NCI-H1436 treated with DMSO at 0.1 percent for 48 hours (cell line): ENCODE measurements at places on chromosomes 3 and 15.

DNA sequence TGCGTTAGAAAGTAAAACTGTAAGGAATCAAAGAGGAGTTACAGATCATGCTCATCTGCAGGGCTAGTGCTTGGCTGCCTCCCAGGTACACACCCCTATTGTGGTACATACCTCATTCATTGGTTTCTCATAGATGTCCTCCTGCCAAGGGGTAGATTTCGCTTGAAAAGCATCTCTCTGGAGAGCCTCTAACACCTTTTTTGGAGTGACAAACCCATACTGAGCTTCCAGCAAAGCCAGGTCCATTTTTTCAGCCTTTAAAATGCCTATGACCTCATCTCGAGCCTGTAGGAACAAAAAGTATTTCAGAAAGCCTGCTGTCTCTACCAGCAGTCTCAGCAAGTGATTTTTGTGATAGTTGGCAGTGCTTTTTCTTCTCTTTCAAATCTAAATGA is 112.1 kb downstream of the CMSS1 start:
- no peak for DNase-seq

DNA sequence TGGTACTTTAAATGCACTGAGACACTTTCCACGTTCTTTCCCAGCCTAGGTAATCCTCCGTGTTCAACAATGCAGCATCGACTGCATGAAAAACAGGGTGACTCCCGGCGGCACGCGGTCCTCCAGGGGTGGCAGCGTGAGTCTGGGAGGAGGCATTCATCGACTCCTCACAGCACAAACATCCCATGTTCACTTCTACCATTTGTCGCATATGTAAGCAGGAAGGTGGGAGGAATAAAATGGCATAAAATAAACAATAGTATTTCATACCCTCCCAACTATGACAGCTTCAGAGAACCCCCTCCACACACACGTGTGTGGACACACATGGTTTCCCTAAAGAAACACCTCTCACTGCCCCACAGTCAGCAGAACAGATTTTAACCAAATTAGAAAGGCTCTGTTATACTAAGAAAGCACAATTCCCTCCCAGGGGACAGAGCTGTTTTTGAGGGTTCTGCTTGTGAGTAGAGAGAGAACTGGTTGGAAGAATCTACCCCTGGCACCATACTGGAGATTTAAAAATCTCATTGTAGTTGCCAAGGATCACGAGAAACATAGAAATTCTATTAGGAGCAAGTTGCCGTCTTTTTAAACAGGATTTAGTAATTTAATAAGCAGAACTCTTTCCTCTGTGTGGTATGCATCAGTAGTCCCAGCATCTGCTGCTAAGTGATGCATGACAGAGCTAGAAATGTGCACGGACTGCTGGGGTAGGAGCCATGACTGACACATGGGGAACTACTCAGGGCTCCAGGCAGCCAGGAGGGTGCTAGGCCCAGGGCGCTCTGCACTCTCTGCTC is 6.0 kb downstream of the FAM43A start:
- DNase-seq: no peak

DNA sequence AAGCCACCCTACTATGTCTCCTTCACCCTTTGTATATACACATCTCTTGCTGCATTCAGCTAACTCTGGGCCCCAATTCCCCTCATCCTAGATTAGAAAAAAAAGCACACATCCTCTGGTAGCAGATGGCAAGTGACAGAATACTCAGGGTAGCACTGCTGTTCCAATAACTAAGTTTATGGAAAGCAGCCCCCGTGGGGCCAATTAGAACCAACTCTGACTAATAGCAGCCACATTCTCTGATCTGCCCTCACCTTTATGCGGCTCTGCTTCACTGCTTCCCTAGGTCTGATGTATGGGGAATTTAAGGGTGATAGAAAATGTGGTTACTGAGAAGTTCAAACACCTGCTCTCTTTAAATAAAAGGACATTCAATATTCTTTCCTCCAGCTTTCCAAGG is 74.9 kb upstream of the SETMAR start:
- no peak for DNase-seq

GRCh38 chr15:25609371-25609770 is 170.5 kb upstream of the UBE3A start:
- no peak for DNase-seq

DNA sequence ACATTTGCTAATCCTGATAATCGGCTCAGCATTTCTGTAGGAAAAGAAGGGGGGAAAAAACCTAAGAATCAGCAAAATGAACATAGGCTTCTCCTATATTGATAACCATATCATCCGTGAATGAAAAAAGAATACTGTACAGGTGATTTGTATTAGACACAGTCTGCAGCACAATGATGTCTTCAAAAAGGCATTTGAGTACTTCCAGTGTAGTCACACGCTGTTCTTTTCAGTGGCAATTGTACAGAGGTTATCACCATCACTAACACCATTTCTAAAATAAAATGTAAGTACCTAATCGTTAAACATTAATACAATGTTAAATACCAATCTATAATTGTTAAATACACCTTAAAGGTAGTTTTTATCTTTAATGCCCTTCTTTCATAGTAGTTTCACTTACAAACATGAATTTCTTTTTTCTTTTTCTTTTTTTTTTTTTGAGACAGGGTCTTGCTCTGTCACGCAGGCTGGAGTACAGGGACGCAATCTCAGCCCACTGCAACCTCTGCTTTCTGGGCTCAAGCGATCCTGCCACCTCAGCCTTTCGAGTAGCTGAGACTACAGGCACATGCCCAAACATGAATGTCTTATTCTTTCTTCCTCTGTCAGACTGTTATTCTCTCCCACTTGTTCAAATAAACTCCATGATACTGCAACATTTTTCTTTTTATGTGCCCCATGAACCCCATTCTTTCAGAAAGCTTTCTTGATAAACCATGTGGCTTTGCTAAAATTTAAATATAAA is 18.4 kb downstream of the GOLGB1 start:
- no peak for DNase-seq

GRCh38 chr3:172384836-172385235 is 63.4 kb downstream of the GHSR start:
- DNase-seq: no peak

DNA sequence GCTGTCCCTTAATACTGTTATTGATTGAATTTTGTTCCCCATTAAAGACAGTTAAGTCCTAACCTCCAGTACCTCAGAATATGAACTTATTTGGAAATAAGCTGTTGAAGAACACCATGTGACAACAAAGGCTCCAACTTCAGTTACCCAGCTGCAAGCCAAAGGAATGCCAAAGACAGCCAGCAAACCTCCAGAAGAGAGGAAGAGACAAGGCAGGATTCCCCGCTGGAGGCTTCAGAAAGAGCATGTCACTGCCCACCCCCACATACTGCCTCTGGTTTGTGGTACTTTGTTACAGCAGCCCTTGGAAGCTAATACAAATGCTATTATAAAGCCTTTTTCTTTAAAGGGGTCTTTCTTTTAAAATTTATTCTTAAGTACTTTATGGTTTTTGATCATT is 18.4 kb upstream of the NEK10 start:
- no peak for DNase-seq

GRCh38 chr3:94069194-94069813 is 6.4 kb downstream of the NSUN3 start:
- no peak for DNase-seq

- no peak for DNase-seq
These were observed 106.3 kb downstream of the CADPS start for GRCh38 chr3:62768896-62769295.

- DNase-seq: no peak
These were observed 165.3 kb downstream of the PLCL2 start for GRCh38 chr3:17050071-17050470.

- DNase-seq: no peak
These were observed 8.0 kb downstream of the LOXL1 start for GRCh38 chr15:73934281-73934680.

DNA sequence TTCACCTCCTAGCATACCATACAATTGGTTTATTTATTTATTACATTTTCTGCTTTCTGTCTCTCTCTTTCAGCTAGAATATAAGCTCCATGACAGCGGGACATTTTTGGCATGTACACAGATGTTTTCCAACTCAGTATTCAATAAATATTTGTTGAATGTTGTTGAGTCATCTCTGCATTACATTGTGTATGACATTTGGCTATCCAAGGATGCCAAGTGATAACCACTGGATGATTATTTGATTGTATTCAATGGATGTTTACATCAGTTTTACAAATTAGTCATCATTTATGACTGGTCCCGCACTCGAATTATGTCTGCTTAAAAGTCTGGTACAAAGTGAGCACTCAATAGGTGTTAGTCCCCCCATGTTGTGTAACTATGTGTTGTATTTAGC is 49.5 kb upstream of the STXBP5L start:
- no peak for DNase-seq

DNA sequence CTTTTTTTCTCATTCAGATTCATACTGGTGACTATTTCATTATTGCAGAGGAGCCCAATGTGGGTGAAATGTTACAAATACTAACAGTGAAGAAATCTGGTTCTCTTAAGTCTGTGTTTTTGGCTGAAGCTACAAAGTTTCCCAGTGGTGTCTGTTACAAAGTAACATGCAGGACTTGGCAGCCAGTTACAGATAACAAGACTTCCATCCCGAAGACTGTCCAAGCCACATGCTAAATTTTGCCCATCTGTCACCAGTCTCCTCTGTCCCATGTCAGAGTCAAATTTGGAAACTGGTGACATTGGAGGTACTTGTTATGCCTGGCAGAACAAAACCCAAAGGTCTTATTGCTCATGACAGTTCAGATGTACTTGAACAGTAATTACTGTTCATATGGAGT is 269.2 kb upstream of the GOLIM4 start:
- no peak for DNase-seq

GRCh38 chr3:155079746-155080487 is at the start of gene MME:
Gene MME (plus strand): TSS chr3:155080319. CDS start chr3:155084168, 3,849 bp downstream.
- DNase-seq: no peak

DNA sequence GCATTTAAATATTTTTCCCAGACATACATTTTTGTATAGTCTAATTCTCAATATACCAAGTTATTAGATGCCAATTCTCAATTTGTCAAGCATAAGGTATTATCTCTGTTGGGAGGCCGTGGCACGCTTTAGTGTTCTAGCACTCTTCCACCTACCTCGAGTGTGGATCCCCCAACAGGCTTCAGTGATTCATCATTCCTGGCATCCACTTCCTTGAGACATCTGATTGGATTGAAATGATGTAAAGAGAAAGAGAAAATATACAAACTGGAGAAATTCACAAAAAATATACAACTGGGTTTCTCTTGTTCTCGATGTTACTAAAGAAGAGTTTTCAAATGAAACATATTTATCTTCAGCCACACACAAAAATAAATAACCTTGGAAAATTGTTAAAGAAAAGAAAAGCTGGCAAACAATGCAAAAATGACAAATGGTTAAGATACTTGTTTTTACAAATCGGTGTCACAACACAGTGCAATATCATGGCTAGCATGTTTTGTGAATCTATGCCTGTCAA is 218.0 kb upstream of the CDIN1 start:
- DNase-seq: no peak

DNA sequence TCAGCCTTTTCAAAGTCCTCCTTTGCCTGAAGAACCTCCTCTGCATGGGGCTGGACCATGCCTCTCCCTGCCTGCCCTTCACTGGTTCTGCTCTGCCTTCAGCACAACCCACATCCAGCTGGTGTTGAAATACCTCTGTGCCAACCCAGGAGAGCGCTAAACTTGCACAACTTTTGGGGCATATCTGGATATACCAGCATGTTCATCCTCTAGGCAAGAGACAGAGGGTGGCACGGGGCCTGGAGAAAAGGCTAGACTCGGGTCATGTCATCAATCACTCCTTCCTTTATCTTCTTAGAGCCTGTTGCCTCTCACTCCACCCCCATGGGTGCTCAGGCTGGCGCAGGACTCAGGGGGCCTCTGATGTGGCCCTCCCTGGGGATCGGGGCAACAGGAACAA is 4.8 kb downstream of the SEMA4B start:
- DNase-seq: no peak

GRCh38 chr3:139107424-139108252 is 62.9 kb upstream of the PRR23C start:
- no peak for DNase-seq

DNA sequence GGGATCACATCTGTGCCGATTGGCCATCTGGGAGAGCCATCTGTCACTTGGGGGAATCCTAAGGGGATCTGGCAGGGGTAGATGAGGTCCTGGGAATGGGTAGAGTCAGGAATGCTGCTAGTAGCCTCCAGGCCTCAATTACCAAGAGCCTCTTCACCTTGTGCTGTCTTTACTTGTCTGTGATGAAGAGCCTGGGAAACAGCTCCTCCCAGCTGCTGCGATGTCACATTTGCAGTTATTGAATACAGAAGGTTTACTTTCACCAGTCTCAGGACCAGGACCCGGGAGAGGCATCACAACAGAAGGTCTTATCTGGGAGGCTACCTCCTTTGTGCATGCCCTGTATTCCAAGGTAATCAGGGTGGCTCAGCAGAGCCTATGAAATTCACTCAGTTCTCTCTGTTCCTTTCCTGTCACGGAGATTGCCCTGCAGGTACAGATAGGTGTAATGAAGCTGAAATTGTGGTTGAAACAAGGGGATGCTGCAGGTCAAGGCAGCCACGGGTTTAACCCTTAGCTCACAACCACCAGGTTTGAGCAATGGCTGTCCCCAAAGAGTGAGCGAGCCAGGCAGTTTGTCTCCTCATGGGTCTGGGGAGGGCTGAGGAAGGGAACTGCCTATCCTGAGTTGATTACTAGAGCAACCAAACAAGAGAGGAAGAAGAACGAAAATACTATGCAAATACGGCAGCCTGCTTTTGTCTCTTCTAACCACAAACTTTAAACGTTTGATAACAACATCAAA is 298.9 kb upstream of the RORA start:
- no peak for DNase-seq

DNA sequence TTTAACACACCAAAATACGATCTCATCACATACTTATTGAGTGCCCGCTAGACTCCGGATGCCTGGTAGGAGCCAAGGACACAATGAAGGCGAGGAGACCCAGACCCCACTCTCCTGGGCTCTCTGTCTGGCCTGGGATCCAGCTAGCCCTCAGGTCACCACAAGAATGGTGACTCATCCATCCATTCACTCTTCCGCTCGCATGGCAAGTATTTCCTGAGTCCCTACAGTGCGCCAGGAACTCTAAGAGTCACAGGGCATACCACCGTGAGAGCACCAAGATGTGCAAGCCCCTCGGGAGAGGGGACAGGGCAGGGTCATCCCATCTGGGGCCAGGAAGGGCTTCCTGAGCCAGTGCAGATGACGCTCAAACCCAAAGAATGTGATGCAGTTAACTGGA is 101.6 kb upstream of the PRR20G start:
- DNase-seq: no peak

DNA sequence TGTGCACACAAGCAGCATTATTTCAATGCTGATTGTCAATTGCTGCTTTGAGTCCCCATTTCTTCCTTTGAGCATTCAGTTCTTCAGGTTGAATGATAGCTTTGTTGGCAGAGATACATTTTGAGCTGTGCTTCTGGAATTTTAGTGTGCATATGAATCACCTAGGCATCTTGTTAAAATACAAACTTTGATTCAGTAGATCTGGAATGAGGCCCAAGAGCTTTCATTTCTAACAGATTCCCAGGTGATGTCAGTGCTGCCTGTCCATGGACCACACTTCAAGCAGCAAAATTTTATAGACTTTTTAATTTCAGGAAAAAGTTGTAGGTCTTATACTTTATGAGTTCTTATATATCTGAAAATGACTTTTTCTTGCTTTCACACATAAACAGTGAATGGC is 131.1 kb downstream of the ADAMTSL3 start:
- no peak for DNase-seq

GRCh38 chr3:49868862-49869466 is 742 bp downstream of the CAMKV start:
- no peak for DNase-seq
